ENCODE measurements at places on chromosomes 6 and 20.

DNA sequence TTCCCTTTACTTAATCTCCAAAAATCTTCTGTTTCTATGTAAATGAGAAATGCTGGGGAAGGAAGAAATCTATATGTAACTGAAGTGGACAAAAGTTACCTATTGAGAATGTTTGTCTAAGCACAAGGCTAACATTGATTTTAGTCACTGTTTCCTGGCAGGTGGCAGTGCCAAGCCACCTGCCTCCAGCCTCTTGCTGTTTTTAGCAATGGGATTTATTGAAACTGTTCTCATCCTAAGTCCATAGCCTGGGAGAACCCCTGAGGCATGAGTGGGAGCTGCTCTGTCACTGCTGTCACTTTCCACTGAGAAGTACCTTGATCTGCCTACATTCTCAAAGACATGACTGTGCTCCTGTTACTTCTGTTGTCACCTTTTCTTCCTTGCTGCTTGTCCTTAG, 14.7 kb downstream of the ENPP3 start:
- no peak for DNase-seq

DNA sequence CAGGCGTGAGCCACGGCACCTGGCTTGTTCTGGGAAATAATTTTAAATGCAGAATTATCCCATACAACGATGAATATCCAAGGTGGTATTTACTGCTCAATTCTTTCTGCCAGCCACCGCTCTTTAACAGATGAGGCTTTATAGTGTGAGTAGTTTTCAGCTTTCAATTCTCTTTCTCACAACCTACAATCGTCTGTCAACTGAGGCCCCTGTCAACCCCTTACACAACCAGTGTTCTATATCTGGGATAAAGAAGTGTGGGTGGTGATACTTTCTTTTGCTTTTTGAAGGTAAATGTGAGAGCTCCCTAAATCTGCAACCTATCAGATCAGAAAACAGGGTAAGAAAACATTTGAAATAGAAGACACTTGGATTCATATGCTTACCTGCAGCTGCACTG, 22.5 kb downstream of the STAU1 start:
- DNase-seq = no peak

DNA sequence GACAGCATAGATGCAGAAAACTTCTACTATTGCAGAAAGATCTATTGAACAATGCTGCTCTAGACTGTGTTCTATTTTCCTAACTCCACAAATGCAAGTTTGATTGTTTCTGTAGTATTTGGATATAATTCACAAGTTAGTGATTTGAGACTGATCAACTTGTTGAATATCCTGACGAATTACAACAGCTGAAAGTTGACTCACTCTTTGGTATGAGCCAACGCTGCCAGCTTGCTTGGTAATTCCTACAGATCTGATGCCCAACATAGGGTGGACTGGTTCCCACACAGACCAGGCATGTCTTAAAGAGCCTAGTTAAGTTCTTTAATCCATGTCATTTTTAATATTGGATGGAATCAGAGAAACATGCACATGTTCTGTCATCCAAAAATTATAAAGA, 231.0 kb upstream of the RAB32 start:
- DNase-seq = peak; percentile 78

GRCh38 chr20:17705916-17706315, 6.2 kb downstream of the BANF2 start:
- no peak for DNase-seq

DNA sequence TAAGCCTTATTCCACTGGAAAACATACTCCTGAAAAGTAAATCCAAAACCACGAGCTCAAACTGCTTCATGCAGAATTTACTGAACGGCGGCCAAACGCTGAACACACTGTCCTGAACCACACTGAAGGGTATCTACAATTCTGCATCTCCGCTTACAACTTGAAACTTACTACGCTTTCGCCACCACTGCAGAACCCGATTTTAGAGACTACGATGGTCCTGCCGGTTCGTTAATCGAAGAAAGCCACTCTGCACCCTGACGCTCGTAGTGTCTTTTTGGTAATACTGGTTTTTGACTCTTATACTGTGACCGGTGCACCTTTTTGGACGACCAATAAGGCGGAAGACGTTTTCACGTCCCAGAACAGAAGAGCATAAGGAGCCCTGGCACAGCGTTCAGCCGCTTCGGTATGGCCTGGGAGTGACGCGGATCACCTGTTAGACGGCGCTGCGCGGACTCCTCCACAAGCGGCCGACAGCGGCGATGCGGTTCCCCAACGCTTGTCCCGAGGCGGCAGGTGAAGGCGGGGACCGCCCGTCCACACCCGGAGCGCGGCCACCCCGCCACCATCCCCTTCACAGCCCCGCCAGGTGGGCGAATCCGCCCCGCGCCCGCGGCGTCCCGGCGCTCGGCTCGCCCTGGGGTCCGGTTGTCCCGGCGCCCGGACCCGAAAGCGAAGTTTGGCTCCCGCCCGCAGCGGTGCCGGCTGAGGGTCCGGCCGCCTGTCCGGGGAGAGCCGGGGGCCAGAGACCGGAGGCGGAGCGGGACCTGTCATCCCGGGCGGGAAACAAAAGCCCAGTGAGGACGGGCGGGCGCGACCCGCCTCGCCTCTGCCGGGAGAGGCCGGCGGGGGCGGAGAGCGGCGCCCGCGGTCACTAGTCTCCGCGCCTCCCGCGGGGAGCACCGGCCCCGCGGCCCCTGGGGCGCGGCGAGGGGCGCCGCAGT, 784 bp downstream of the FKBP5 start:
- peak; percentile 67 for DNase-seq

DNA sequence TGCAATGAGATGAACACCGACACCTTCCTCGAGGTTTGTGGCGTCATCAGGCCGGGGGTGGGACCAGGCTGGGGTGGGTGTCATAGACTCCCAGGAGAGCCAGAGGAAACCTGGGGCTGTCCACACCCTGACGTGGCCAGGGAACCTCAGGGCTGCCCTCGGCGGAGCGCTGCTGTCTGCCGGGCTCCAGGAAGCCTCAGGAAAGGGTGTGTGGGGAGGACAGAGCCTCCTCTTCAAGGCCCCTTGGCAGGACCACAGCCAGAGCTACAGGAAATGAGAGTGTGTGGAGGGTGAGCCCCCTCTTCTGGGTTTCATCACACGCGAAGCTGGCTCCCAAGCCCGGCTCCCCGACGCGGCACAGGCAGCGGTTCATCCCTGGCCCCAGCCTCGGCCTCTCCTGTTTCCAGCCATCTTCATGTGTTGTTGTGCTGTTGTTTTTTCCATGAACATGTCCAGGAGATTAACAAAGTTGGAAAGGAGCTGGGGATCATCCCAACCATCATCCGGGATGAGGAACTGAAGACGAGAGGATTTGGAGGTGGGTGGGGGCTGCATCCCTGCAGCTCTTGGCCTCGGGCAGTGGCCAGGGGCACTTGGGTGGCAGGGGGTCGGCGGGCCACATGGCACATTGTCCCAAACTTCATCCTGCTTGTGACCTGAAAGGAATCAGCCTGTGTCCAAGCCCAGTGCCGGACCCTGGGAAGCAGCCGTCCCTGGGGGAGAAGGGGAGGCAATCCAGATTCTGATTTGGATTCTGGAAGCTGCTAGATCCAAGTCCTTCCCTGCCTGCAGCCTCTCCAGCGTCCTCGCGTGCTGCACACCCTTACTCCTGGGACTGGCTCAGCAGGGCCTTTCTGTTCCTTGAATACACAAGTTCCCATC, 6.4 kb downstream of the NPEPL1 start:
- no peak for DNase-seq

- no peak for DNase-seq
Observed at GRCh38 chr6:159254186-159254585, 85.0 kb downstream of the FNDC1 start.
